ENCODE measurements at places on chromosomes 5 and 9.

DNA sequence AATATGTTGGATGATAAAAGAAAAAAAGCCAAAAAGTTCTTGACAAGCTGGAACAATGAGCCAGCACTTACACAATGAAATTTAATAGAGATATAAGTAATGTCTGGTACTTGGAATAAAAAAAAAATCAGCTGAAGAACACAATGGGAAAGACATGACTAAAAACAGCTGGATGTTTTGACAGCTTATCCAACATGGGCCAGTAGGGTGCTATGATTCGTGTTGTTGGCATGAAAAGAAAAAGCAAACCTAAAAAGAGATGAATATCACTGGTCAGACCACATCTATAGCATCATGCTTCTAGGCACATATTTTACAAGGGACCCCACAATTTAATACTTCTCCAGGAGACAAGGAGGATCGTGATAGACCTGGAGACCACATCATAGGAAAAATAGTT is 175.3 kb downstream of the ARL15 start:
- no peak for DNase-seq

DNA sequence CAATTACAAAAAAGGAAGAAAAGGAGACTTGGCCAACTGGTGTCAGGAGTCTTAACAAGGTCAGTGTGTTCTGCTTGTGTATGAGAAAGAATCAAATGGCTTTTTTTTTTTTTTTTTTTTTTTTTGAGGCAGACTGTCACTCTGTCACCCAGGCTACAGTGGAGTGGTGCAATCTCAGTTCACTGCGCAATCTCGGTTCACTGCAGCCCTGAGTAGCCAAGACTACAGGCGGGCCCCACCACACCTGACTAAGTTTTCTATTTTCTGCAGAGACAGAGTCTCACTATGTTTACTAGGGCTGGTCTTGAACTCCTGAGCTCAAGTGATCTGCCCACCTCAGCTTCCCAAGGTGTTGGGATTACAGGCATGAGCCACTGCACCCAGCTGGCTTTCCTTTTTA is 3.1 kb upstream of the IL7R start:
- no peak for DNase-seq

DNA sequence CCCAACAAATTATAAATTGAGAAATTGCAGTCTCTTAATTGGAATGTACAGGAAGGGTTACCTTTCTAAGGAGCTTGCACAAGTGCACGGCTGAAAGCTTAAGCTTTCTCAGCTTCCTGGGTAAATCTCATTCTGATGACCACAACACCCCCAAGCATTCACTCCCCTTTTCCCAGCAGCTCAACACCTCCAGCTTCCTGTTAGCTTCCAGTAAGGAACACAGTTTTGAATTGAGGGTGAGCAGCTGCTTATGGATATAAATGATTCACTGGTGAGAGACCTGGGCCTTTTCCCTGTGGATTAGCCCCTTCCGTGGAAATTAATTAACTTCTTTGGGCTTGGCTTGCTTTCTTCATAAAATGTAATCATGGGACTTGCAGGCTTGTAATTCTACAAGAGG is 101.2 kb downstream of the SLC28A3 start:
- DNase-seq = no peak

DNA sequence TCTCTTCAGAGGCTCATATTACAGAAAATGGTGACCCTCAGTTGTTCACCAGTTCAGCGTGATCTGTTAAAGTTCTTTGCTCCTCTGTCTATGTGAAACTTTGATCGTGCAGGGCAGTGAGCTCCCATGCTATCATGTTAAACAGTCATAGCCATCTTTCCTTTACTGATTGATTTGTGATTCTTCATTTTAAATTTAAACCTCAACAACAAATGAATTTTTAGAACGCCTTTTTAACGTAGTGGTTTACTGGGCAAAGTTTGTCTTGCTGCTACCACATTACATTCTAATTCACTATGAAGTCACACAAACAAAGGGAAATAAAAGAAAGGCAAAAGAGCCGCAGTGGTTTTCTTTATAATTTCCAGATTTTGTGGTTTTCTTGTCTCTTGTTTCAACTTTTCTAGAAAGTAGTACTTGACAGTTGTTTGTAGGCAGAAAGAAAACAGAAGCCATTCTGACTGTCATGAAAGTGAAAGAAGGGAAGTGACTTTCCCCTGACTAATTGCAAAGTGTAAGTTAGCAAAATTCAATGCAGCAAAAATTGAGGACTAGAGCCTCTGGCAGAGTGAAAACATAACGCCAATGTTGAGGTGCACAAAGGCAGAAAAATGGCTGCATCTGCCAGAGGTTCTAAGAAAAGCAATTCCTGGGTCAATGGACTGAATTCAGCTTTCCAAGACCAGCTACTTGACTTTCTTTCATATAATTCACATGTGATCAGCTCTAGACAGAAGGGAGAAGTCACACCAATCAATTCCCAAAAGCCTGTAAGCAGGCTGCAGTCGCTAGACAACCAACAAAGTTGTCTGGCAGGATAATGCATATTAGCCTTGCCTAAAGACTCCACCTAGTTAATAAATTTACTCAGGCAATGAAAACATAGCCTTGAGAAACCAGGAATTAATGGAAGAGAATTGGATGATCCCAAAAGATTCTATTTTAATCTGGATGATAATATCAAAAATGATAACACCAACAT is 7.1 kb upstream of the IFNA6 start:
- DNase-seq = no peak

DNA sequence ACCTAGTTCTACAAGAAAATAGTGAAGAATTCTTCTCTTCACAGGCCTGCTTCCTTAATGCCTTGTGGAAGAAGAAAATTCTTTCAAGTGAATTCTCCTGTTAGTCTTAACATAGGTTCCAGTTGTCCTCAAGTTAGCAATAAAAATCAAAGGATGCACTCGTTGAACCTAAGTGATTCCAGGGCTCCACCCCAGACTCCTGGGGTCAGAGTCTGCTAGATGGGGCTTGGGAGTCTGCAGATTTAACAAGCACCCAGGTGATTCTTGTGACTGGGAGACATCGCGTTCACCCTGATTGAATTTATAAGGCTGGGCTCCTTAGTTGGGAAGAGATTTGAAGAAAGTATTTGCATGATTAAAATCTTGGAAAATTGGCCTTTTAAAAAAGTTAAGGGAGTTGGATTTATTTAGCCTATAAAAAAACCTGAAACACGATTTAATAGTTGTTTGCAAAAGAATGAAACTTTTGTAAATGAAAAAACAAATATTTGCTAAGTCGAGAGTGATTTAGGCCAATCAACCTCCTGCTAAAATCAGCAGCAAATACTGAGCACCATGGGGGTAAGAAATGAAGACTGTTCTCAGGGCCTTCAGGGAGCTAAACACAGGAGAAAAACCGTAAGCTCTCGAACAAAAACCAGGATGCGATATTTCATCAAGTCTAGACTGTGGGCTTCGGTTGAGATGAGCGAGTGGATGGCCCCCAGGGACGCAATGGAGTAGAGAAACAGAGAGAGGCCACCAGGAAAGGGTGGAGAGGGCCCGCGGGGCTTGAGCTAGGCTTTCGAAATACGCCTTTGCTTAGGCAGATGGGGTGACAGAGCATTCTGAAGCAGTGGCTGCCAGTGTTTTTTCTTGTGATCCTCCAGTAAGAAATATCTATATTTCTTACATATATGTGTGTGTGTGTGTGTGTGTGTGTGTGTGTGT is 86.9 kb upstream of the TTC23L start:
- DNase-seq = peak; percentile 51

DNA sequence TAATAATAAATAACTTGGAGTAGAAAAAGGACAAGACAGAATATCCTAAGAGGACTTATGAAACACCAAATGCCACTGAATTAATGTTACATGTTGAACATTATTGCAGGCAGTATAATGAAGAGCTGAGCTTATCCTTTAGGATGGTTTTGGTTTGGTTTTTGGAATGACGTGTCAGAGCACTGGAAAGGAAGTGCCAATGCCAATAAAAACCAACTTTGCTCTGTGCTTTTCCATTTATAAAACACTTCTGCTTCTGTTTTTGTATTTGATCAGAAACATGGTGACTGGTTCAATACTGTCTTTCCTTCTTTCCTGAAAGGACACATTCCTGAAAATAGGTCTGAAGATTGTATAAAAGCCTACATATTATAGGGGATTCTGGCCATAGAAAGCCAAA is 4.2 kb downstream of the MEGF10 start:
- no peak for DNase-seq

- DNase-seq = no peak
Measured at GRCh38 chr9:117232281-117232680, 182.6 kb downstream of the ASTN2 start.

DNA sequence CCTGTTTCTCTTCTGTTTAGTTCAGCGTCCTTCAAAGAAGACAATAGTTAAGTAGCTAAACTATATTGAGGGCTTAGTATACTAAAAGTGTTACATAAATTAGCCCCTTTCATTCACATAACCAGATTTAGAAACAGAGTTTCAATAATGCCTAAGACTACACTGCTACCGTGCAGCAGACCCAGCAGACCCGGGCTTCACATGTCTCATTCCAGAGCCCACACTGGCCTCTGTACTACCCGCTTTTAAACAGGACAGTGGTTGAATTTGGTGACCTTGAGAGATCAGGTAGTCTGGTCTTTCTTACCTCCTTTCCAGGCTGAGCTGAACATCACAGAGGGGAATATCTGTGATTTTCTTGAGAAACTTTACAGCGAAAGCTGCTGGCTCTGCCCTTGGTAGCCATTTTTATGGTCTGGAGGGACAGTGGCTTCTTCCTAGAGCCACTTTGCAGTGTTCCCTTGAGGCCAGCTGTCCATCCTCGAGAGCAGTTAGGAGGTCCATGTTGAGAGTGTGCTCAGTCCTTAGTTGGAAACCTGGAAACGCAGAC is 56.5 kb downstream of the SLC22A5 start:
- DNase-seq = no peak

GRCh38 chr9:24464319-24464951 is 81.3 kb downstream of the IZUMO3 start:
- DNase-seq = no peak

GRCh38 chr5:65800775-65801174 is 78.8 kb downstream of the NLN start:
- no peak for DNase-seq

- DNase-seq = no peak
Measured at GRCh38 chr5:107248066-107248695, 422.6 kb downstream of the EFNA5 start.

DNA sequence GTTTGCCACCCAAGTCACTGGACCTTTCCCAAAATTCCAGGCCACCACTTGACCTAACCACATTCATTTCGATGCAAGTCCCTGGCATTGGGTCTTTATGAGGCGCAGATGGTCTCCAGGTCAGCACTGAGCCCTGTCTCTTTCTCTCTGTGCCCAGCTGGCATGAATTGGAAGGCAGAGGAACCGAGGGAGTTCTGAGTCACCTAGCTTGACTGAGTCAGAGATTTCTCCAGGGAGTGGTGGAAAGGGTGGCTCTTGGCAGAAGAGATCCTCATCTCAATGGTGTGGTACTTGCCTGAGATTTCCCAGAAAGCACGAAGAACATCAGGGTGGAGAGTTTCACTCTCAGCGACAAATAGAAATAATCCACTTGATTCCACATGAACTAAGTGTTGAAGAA is 43.8 kb downstream of the WDR36 start:
- no peak for DNase-seq

DNA sequence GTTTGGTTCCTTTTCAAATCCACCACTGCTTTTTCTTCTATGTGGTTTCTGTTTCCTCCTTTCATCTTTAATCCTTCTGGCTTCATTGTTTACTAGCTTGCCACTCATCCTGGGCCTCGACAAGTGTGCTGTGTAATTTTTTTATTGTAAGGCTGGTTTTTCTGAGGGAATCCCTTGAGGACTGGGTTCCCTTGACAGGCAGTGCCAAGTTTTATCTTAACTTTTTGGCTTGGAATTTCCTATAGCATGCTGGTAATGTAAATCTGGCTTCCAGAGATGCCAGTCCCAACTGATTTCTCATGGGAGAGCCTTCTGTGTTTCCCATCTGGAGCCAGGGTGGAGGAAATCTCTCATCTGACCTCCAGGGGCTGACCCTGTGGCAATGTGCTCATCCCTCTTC is 184.7 kb downstream of the ROR2 start:
- no peak for DNase-seq

DNA sequence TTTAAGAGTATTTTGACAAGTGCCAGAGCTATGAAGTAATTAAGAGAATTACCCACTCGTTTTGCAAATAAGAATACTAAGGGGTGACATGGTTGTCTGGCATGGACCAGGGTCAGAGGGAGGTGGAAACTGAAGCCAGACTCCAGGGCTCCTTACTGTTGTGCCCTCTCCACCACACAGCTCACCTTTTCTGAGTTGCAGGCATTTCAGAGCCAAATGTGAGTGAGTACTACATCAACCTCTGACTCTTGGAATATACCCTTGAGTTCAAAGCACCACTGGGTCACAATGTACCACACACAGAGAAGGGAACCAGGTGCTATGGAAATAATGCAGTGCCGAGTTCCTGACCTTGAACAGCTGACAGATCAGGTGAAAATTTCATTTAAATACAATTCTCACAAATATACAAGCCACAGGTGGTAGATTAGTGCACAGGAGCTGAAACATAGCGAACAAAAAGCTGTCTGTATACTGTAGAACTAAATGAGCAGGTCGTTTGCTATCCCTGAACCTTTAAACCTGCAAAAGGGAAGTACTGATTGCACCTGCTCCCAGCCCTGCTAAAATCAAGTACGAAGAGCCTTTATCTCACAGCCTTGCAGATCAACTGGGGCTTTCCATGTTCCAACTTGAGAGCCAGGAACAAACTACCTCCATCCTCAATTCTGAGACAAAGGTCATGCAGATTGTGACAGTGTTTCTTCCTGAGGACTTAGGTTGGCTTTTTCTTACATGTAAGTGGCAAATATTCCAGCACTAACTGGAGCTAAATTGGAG is 57.0 kb downstream of the GOLM1 start:
- DNase-seq = no peak

GRCh38 chr9:17387565-17387964 is 191.3 kb upstream of the SH3GL2 start:
- DNase-seq = no peak

- DNase-seq = no peak
Measured at GRCh38 chr5:73751254-73751914, 125.4 kb downstream of the ARHGEF28 start.

- DNase-seq = no peak
Measured at GRCh38 chr5:41908374-41909079, 4.4 kb downstream of the RIMOC1 start.
